ENCODE measurements at places on chromosomes 6 and 20. TPM values are rescaled to one million over a fixed set of nuclear protein-coding genes. Genes with fewer than 3 reads are reported as not detected.

Gene PSORS1C2
- total RNA-seq = not detected

GRCh38 chr6:168964138-168964835 lies 289.4 kb downstream of the THBS2 start:
- H3K4me3 ChIP-seq = no peak overlapping the region
- no peaks in the 10 kb centered on the region for H3K27me3 ChIP-seq
- H3K4me1 ChIP-seq = peaks cover 43% of the 10 kb centered on the region
- DNase-seq = no peak

DNA sequence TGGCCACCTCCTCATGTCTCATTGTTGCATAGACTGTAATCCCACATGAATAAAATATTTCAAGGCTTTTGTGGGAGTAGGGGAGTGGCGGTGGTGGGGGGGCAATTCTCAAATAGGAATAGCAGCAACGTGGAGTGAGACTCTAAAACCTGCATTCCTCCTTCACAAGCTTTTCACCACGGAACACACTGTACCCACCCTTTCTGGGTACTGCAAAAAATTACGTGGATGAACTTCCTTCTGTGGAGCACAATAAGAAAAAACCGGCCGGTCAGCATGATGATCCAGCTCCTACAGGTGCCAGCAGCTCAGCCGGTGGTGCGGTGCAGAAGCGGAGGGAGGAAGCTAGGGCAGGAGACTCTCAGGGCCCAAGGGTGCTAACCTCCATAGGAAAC lies 930 bp upstream of the RRAGD start:
- no peaks in the 10 kb centered on the region for H3K36me3 ChIP-seq
- H3K27ac ChIP-seq = peak overlapping the region; percentile 51
- H3K4me3 ChIP-seq = peak overlapping the region; percentile 89
- peaks cover 16% of the 10 kb centered on the region for H3K4me1 ChIP-seq

Gene UQCC2
- total RNA-seq = 67.6 TPM

Gene DPPA5
- not detected for total RNA-seq

- H3K4me1 ChIP-seq = no peaks in the 10 kb centered on the region
- H3K4me3 ChIP-seq = no peak overlapping the region
- H3K27ac ChIP-seq = no peak overlapping the region
- no peaks in the 10 kb centered on the region for H3K36me3 ChIP-seq
Observed at GRCh38 chr20:53412577-53413185, 181.0 kb downstream of the ZNF217 start.

Gene SCRT2
- total RNA-seq = not detected

GRCh38 chr20:57598491-57598890 lies 21.7 kb downstream of the ZBP1 start:
- DNase-seq = no peak
- H3K4me1 ChIP-seq = peaks cover 13% of the 10 kb centered on the region
- H3K36me3 ChIP-seq = no peaks in the 10 kb centered on the region
- H3K27ac ChIP-seq = no peak overlapping the region

Gene PRR18
- total RNA-seq = 0.70 TPM

Gene IMPG1
- not detected for total RNA-seq

Gene MRAP2
- total RNA-seq = 19.5 TPM

Measured in chondrocyte (in vitro differentiated cells).